ENCODE measurements at places on chromosomes 7 and 10. TPM values are rescaled to one million over a fixed set of nuclear protein-coding genes. Genes with fewer than 3 reads are reported as not detected.

Gene LRRC18
- total RNA-seq: not detected

Gene GJD4
- not detected for total RNA-seq

Gene ATRNL1
- total RNA-seq: 0.17 TPM

Gene TAS2R41
- total RNA-seq: not detected

Gene NOS3
- total RNA-seq: 9.7 TPM

Gene NRCAM
- 0.34 TPM for total RNA-seq

Gene OR9A4
- total RNA-seq: not detected

Gene LAMTOR4
- 117 TPM for total RNA-seq

Gene ACTL6B
- total RNA-seq: not detected

Gene BMI1
- total RNA-seq: 72.4 TPM

Gene ATOH7
- not detected for total RNA-seq

Gene ELN
- not detected for total RNA-seq

Gene SNX10
- total RNA-seq: 46.5 TPM

Gene SNX8
- total RNA-seq: 49.6 TPM

Gene DTX2
- total RNA-seq: 17.1 TPM

Gene BRAF
- 27.5 TPM for total RNA-seq

Gene ATG9B
- total RNA-seq: 6.3 TPM

Gene STK32C
- total RNA-seq: 16.3 TPM

Data from activated CD8-positive, alpha-beta memory T cell treated with anti-CD3 and anti-CD28 coated beads for 36 hours (primary cell).